Occipital lobe (tissue), 3 donors: ENCODE measurements at places on chromosomes 13 and 19.

GRCh38 chr19:1283207-1283916 is 2.3 kb upstream of the EFNA2 start:
- DNase-seq = no peak

DNA sequence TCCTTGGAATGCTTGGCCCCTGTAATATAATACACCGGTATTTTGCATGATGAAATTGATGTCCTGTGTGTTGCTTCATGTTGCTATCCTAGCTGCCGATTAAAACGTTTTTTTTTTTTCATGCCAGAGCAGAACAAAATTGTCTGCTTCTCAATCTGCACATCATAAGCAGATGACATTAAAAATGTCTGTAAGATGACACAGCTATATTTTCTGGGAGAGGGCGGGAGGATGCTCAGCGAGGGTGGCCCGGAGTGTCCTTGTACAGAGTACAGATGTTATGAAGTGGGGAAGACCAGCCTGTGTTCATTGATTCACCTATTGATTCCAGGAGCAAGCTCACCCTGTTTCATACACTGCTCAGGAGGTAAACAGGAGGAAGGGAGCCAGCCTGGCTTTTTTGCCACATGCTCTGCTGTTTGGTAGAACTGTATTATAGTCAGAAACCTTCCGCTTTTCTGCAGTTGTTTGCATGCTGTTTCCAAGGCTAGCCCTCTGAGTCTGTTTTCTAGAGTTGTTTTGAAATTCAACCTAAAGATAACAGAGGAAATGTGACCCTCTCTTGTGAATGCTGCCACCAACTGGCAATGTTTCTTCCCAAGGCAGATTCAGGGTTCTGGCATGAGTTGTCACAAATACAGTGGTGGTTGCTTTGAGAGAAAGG is 4.7 kb upstream of the IRS2 start:
- DNase-seq = no peak

DNA sequence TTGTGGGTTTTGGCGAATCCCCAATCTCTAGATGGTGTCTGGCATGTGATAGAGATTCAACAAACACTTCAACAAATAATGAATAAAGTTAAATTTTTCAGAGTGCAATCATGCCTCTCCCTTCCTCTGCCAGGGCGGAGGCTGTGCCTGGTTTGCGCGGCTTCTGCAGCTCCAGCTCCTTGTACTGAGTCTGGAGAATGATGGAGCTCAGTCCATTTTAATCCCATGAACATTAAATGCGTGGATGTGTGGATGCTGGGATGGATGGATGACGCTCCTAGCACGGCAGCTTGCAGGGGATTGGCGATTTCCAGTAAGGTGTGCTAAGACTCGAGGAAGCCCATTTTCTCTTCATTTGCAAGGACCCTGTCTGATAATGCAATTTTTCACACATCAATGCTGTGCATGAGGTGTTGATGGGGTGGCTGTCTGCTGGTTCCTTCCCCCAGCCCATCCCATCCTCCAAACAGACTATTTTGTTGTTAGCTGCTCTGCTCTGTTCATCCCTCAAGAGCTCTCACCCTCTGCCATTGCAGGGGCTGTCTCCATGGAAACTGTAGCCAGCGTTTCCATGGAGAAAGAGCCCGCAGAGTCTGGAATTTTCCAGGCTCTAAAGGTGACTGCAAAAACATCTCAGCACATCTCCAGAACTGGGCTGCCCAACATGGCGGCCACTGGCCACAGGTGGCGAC is 92.6 kb upstream of the PEG3 start:
- DNase-seq = peak; percentile 55

GRCh38 chr19:12052091-12052496 is 667 bp downstream of the ZNF878 start:
- no peak for DNase-seq
